SW480 (cell line): ENCODE measurements at places on chromosomes 11 and 22.

- no peak for DNase-seq
Measured at GRCh38 chr11:8335683-8336082, 72.0 kb upstream of the LMO1 start.

DNA sequence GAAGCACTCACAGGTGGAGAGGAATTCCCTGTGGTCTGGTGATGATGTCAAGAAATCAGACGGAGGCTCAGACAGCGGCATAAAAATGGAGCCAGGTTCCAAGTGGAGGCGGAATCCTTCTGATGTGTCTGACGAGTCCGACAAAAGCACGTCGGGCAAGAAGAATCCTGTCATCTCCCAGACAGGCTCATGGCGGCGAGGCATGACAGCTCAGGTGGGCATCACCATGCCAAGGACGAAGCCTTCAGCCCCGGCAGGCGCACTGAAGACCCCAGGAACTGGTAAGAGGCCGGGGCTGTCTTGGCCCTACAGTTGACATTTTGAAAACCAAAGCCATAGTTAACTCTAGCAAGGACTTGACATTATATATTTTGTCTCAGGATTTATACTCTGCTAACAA lies 116.3 kb downstream of the DBX1 start:
- no peak for DNase-seq

DNA sequence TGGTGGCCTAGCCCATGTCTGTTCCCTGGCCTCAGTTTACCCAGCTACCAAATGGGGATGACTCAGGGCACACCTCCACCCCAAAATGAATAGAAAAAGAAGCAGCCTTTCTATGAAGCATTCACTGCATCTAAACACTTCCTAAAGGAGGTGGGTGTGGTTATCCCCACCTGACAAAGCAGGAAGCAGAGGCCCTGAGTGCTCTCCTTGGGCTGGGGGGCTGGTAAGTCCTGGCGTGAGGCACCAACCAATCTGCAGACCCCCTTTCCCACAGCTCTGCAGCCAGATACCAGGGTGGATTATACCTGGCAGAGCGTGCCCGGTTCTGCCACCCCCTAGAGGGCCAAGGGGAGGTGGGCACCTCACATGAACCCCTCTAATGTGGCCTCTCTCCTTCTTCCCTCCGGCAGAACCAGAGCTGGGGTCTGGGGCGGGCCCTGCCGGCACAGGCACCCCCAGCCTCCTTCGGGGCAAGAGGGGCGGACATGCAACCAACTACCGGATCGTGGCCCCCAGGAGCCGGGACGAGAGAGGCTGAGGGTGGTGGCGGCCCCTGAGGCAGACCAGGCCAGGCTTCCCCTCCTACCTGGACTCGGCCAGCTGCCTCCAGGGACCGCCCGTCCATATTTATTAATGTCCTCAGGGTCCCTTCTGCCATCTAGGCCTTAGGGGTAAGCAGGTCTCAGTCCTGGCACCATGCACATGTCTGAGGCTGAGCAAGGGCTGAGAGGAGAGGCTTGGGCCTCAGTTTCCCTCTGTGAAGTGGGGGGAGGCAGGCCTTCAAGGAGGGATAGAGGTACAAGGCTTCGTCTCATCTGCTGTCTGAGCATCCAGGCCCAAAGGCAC lies 9.2 kb downstream of the RHBDD3 start:
- DNase-seq = no peak

DNA sequence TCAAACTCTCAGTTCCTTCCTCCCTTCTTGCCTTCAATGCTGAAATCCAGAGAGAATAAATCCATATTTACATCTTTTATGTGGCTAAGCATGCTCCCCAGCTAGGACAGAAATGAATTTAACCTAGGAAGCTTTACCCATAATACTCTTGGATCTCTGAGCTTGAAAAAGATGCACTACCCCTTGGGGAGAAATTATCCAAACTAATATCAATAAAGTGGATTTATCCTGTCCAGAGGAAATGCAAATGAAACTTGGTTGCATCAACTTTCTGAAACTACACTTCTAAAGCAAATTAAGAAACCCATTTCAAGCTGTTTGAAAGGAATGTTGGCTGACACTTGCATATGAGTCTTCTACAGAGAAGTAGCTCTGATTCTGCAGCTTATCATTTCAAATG lies 347.9 kb downstream of the TTC28 start:
- no peak for DNase-seq

DNA sequence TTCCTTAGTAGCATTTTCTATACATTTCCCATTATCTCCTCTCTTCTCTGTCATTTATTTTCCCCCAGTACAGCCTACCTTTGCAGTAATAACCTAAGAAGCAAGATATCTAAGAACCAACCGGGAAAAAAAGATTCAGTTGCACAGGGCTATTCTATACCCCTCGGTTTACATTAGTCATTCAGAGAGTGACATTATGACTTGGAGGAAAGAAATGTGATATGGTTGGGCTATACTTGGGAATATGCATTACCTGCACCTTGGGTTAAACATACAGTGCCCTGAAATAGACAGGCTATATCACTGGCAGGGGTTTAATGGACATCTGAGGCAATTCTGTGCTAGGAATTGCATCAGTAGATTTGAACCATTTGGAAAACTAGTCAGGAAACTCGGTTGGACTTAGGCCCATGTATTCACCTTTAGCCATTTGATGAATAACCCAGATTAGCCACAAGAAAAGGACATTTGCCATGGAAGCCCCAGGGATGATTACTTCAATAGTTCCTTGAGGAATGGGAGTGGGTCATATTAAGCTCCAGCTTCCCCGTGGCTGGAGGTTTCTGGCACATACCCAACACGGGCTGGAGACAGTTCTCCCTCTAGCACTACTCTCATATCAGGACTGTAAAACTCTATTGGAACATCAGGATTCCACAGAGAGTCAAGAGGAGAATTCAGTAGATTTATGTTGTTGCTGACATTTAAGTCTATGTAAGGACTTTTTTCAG lies 973.2 kb downstream of the NTM start:
- DNase-seq = no peak

- peak; percentile 30 for DNase-seq
Measured at GRCh38 chr22:30014244-30014643, 66.0 kb upstream of the HORMAD2 start.

DNA sequence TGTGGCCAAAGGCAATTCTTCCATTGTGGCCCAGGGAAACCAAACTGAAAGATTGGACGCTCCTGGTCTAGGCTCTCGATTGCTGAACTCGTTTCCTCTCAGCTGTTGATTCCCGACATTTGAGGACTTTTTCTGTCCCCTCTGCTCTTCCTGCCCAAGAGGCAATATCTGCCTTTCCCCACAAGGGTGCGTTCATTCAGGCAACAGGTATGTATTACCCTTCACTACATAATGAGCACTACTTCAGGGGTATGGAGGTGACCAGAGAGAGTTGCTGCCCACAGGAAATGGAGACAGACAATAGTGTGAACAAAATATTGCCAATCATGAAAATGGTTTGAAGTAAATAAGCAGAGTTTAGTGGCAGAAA lies 8.2 kb downstream of the PTH start:
- no peak for DNase-seq

- DNase-seq = no peak
Measured at GRCh38 chr11:132409573-132410355, 1039.3 kb downstream of the NTM start.

- DNase-seq = no peak
Measured at GRCh38 chr22:30204742-30205111, 41.8 kb downstream of the LIF start.

- DNase-seq = no peak
Measured at GRCh38 chr11:1598816-1599215, 722 bp upstream of the KRTAP5-2 start.

- no peak for DNase-seq
Measured at GRCh38 chr11:67489203-67489884, 6.5 kb downstream of the AIP start.

GRCh38 chr11:15889363-15890030 lies 466.8 kb downstream of the SOX6 start:
- DNase-seq = no peak

GRCh38 chr11:123564221-123564620 lies 90.2 kb downstream of the SCN3B start:
- DNase-seq = no peak

DNA sequence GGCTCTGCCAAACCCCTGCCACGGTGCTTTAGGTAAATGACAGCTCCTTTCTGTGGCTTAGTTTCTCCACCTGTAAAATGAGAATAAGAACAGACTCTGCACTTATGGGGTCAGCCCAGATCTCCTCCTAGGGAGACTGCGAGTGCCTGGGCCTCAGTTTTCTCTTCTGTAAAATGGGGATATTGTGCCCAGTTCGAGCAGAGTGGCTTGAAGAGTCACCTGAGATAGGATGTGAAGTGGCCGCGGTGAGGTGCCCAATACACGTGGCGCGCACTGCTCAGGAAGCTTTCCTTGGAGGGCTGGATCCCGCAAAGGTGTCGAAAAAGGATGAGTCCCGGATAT lies 473 bp upstream of the EMID1 start:
- no peak for DNase-seq

DNA sequence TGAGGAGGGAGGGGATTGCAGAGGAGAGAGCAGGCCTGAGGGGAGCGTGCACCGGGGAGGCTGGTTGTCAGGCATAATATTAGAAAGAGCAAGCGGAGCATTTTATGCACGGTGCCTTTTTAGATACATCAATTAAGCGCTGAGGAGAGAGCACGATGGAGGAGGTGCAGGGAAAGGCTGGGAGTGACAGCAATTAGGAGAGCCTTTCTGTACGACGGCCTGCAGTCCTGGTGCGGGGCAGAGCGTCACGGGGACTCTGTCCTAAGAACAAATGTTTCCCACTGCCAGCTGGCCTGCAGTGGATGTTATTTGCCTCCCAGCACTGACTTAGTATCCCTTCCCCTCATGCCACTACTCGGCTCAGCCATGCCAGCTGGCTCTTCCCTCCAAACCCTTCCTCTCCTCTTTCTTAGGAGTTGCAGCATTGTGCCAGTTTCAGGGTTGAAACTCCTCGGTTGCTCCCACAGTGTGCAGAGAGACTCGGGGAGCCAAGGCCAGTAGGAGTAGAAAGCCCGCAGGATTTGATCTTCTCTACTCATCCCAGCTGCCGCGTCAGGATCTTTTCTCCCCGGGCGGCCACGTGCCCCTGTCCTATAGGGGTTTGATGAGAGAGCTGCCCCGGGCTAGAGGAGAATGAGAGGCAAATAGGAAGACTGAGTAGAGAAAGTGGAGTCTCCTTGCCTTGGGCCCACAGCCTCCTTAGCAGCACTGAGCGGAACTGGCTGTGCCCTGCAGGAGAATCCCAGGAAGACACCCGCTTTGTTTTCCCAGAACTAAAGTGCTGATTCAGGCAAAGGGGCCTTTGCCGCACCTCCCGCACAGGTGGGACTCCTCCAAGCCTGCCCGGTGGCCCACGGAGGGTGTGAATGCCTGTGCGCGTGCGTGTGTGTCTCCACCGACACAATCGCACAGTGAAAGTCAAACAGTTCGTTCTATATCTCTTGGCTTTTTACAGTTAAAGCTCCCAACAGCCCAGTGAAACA lies 875.3 kb downstream of the NTM start:
- DNase-seq = no peak

DNA sequence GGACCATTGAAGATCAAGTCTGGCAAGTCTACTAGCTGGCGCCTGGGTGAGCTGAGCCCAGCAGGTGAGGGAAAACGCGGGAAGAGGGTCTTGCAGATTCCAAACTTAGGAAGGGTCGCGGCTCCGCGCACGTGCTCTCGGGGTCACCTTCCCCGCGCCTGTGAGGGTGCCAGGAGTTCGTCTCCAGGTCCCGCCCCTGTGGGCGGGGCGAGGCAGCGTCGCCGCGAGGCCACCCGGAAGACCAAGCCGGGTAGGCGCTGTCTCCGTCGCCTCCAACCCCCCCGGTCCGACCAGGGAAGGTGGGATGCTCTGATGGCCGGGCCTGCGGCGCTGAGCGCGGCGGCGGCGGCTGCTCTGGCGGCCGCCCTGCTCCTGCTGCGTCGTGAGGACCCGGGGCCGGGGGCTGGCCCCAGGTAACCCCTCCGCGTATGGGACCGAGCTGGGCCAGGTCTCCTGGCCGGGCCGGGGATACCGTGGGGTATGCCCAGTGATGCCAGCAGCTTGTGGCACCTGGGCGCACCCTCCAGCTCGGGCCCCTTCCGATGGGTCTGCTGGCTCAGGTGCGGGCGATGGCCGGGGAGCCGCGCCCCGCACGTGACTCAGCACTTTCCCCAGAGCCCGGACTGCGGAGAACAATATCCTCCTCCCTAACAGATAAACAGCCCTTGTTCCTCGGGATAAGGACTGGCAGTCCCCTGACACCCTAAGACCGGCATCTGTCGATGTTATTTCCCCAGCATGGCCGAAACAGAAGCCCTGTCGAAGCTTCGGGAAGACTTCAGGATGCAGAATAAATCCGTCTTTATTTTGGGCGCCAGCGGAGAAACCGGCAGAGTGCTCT lies at the start of gene HTATIP2:
Gene HTATIP2 (plus strand): TSS at position 215 of the 841 bp plus-strand sequence. CDS start 524 bp downstream, at position 739.
- DNase-seq = peak; percentile 83

GRCh38 chr11:119130662-119131061 lies 9.3 kb downstream of the HINFP start:
- no peak for DNase-seq

DNA sequence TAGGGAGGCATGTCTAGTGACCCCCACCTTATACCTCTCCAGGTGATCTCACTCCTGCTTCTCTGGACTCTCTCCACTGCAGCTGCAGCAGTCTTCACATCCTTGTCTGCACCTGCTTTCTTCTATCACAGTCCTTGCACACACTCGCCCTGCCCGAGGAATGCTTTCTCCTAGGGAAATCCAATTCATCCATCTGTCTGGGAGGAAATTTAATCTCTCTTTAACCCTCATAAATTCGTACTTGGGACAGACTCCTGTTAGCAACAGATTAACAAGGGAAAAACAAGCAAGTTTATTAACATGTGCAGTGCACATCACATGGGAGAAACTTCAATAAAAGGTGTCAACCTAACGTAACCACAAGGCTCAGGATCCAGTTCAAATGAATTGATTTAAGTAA lies 11.3 kb upstream of the RCN1 start:
- no peak for DNase-seq

GRCh38 chr11:117005758-117006157 lies 92.5 kb downstream of the SIK3 start:
- no peak for DNase-seq

DNA sequence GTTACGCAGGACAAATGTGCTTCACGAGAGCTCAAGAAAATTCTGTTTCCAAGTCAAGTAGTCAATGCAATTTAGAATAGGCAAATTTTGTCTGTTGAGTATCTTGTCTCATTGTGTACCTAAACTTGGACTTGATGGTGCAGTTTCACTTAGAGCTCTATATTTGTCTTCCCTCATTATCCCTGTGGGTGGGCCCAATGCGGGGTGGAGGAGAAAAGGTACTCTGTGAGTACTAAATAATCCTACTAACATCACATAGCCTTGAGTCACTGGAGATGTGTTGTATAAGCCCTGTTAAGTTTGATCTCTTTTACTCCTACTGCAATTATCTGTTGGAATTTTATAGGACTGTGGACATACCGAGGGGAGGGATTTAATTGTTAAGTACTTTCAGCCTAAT lies 331.2 kb downstream of the METTL15 start:
- no peak for DNase-seq
